ENCODE measurements at places on chromosomes 2 and 18.

DNA sequence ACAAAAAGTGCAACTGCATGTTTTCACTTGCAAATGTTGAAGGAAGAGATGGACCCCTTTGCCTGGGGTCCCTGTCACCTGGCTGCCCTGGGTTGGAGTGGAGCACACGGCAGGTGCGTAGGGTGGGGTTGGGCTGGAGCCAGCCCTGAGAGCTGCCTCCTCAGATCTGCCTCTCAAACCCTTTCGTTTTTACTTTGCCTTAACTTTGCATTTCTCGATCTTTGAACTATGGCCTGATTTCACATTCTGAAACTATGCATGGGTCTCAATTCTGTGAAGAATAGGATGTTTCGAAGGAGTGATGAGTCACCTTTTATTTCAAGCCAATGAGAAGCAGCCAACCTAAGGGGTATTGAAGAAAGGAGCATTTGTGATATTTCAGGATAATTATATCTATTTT is 132.8 kb downstream of the ACOXL start:
- no peak for DNase-seq
- H3K4me3 ChIP-seq, result no peak overlapping the region
- no peaks in the 10 kb centered on the region for H3K4me1 ChIP-seq
- no peaks in the 10 kb centered on the region for H3K36me3 ChIP-seq
- H3K27me3 ChIP-seq, result peaks cover 30% of the 10 kb centered on the region

DNA sequence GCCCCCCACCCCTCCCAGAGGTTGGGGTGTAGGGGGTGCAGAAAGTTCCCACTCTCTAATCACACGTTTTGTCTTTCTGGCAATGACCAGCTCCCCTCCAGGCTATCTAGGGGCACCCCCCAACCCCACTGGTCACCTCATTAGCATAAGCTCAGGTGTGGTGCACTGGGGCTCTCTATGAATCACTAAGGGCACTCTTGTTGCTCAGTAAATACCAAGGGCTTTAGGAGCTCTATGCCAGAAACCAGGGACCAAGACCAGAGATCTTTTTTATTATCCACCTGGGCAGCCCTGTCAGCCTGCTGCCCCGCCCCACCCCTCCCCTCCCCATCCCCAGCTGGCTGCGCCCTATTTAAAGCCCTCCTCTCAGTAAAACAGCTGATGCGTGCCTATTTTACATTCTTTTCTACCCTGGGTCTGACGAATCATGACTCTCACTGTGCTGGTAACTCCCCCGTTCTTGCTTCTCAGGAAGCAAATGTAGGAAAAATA is 24.3 kb downstream of the NCK2 start:
- H3K36me3 ChIP-seq, result no peaks in the 10 kb centered on the region
- H3K4me3 ChIP-seq, result no peak overlapping the region
- no peak for DNase-seq

GRCh38 chr2:150043172-150043500 is 444.3 kb downstream of the RND3 start:
- H3K36me3 ChIP-seq, result no peaks in the 10 kb centered on the region
- no peak for DNase-seq
- H3K27ac ChIP-seq, result no peak overlapping the region
- no peaks in the 10 kb centered on the region for H3K27me3 ChIP-seq

GRCh38 chr2:191692502-191693115 is 14.7 kb downstream of the NABP1 start:
- H3K36me3 ChIP-seq, result no peaks in the 10 kb centered on the region
- no peak overlapping the region for H3K4me3 ChIP-seq
- no peaks in the 10 kb centered on the region for H3K4me1 ChIP-seq

DNA sequence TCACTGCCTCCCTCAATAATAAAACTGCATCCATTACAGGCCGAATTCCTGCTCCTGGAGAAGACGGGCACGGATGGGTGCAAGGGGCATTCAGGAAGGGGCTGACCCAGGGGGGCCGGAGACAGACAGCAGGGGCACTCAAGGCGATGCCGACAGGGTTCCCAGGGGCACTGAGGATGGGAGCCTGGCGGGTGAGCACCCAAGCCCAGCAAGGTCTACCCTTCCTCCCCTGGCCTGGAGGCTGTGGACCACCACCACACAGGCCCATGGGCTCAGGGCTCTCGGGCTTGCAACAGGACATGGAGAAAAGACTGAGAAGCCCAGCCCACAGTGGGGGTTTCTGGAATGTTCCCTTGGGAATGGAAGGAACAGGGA is 104.7 kb upstream of the ODC1 start:
- H3K27me3 ChIP-seq, result no peaks in the 10 kb centered on the region
- peaks cover 28% of the 10 kb centered on the region for H3K4me1 ChIP-seq
- DNase-seq, result no peak
- H3K27ac ChIP-seq, result no peak overlapping the region
- H3K4me3 ChIP-seq, result no peak overlapping the region
- H3K36me3 ChIP-seq, result no peaks in the 10 kb centered on the region

- no peak overlapping the region for H3K27ac ChIP-seq
- H3K36me3 ChIP-seq, result no peaks in the 10 kb centered on the region
- no peak overlapping the region for H3K4me3 ChIP-seq
- H3K27me3 ChIP-seq, result no peaks in the 10 kb centered on the region
Observed at GRCh38 chr2:149924549-149925213, 337.1 kb upstream of the MMADHC start.

DNA sequence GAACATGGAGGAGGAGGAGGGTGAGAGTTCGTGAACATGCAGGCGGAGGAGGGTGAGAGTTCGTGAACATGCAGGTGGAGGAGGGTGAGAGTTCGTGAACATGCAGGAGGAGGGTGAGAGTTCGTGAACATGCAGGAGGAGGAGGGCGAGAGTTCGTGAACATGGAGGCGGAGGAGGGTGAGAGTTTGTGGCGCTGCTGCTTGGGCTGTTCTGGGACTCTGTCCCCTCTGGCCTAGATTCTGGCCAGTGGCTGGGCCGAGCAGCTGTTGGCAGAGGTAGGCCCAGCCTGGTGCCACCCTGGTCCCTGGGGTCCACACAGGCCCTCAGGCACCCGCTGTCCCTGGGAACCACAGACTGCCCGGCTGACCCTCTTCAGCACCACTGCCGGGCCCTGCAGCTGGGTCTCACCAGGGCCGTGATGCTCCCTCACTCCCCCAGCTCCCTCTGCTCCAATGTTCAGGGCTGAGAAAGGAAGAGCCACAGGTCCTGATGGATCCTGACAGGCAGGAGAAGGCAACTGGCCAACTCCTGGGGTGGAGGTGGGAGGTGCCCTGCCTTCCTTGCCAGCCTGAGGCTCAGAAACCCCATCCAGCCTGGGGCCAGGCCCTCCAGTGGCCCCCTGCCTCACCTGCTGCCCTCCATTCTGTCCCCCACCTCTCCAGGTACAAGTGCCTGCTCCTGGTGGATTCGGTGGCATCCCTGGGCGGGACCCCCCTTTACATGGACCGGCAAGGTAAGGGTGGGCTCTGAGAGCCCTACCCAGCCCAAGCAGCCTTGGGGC is 3.9 kb downstream of the AGXT start:
- H3K36me3 ChIP-seq, result no peaks in the 10 kb centered on the region
- H3K27me3 ChIP-seq, result no peaks in the 10 kb centered on the region
- no peaks in the 10 kb centered on the region for H3K4me1 ChIP-seq
- no peak overlapping the region for H3K4me3 ChIP-seq

GRCh38 chr2:127088706-127089105 is 18.2 kb downstream of the BIN1 start:
- peaks cover 25% of the 10 kb centered on the region for H3K4me1 ChIP-seq
- no peaks in the 10 kb centered on the region for H3K36me3 ChIP-seq
- H3K4me3 ChIP-seq, result no peak overlapping the region
- H3K27me3 ChIP-seq, result no peaks in the 10 kb centered on the region

DNA sequence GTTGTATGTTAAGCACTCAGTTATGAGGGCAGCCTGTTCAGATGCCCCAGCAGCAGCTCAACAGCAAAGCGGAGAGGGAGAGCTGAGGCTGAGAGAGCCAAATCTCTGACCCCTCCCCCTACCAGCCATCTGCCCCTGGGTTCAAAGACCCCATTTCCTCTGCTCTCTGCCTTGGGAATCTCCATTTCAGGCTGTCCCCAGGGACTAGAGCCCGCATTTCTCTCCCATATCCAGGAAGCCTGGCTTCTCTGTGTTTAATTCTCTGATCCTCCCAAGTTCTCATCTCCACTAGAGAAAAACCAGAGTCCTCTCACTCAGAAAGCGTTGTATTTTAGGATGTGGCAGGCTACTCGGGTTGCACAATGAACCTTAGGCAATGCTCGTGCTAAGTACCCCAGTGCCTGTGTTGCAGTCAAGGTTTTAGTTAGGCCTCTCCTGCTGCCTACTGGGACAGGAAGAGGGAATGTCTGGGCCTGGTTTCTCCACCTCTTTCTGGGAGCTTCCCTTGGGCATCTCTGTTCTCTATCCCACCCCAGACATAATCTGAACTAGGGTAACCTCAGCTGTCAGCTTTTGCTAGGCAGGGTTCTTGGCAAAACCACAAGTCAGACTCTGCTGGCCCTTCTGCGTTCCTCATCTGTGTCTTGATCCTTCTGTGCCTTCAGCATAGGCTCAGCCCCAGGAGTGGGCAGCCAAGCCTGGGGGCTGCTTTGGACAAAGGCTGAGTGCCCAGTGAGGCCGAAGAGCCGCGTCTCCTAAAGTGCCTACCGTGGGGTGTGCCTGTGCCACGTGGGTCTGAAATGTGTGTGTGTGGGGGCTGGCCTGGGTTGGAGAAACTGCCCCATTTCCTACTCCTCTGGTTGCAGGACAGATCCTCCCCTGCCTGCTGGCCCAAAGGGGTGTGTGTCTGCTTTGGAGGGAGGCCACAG is 96.8 kb downstream of the STPG4 start:
- H3K36me3 ChIP-seq, result peaks cover 6% of the 10 kb centered on the region
- DNase-seq, result peak; percentile 56
- H3K27me3 ChIP-seq, result no peaks in the 10 kb centered on the region
- no peak overlapping the region for H3K27ac ChIP-seq
- no peak overlapping the region for H3K4me3 ChIP-seq

DNA sequence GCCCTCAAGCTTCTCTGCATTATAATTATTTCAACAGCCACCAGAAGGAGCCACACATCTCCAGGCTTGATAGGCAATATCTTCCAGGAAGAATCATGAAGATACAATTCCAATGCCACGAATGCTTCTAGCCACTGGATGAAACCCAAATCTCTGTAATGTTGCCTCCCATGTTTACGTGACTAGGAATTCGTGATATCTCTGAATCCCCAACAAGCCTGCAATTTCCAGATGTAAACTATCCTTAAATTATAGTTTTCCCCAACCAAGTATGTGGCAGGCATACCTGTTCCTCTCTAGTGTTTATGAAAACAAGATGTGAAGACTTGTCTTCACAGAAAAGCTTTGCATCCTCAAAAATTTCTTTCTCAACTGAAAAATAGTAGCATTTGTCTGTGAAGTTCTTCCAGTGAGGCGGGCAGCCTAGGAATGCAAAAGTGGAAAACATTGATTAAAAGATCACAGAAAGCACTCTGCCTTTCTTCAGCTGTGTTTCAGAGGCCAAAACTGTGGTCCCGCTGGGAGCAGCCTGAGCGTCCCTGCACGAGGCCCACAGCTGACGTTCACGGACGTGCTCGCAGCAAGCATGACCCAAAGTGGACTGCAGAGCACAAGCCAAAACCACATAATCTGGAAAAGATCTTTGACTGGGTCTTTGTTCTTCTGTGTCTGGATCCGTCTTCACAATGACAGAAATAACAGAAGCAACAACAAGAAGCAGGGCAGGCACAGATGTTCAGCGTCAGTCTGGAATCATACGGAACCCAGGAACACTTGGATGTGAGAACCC is 65.1 kb upstream of the THOC1 start:
- DNase-seq, result peak; percentile 77
- no peaks in the 10 kb centered on the region for H3K27me3 ChIP-seq
- H3K4me3 ChIP-seq, result no peak overlapping the region
- peaks cover 31% of the 10 kb centered on the region for H3K4me1 ChIP-seq

DNA sequence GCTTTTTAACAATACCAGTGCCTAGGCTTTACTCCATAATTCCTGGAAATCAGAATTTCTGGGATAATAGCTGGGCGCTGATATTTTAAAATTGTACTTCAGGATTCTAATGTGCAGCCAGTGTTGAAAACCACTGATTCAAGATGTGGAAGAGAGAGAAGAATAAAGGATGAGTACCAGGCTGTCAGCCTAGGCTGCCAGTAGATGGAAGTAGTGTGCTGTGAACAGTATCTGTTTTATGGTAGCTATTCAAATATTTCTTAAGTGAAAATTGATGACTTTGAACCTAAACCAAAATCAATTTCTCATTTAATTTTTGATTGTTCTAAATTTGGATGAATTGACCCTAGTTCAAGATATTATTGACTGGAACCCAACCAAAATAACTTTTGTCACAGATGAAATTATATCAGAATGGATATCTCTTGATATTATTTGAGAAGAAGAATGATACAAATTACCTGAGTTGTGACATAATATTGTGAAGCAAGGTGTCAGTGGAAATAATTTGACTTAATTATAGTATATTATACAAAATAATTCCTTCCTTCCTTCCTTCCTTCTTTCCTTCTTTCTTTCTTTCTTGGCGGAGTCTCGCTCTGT is 88.0 kb downstream of the COMMD1 start:
- H3K36me3 ChIP-seq, result no peaks in the 10 kb centered on the region
- DNase-seq, result no peak
- no peaks in the 10 kb centered on the region for H3K27me3 ChIP-seq
- H3K4me3 ChIP-seq, result no peak overlapping the region
- H3K4me1 ChIP-seq, result peaks cover 14% of the 10 kb centered on the region
- no peak overlapping the region for H3K27ac ChIP-seq

DNA sequence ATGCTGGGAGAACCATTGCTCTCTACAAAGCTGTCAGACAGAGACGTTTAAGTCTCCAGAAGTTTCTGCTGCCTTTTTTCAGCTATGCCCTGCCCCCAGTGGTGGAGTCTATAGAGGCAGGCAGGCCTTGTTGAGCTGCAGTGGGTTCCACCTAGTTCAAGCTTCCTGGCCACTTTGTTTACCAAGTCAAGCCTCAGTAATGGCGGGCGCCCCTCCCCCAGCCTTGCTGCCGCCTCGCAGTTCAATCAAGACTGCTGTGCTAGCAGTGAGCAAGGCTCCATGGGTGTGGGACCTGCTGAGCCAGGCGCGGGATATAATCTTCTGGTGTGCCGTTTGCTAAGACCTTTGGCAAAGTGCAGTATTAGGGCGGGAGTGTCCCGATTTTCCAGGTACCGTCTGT is 52.7 kb upstream of the SCYGR2 start:
- no peaks in the 10 kb centered on the region for H3K36me3 ChIP-seq
- no peak overlapping the region for H3K4me3 ChIP-seq
- no peaks in the 10 kb centered on the region for H3K27me3 ChIP-seq
- no peak for DNase-seq
- H3K27ac ChIP-seq, result no peak overlapping the region

DNA sequence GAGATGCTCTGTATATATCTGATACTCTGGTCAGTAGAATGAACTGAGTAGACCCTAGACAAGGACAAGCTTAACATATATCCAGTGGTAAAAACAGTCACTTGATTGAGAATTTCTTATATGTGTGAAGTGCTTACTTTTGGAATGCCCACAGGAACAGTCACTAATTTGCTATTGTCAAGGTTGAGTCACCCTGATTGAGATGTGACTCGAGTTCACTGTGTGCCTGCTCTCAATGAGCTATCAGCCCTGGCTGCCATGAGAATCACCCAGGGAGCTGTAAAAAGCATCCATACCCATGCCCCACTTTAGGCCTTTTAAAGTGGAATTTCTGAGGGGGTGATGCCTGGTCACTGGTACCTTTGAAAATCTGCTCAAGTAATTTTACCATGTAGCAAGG is 283.7 kb downstream of the SUCLG1 start:
- no peak for DNase-seq
- H3K27me3 ChIP-seq, result no peaks in the 10 kb centered on the region
- no peaks in the 10 kb centered on the region for H3K36me3 ChIP-seq
- no peak overlapping the region for H3K27ac ChIP-seq

- H3K4me1 ChIP-seq, result peaks cover 26% of the 10 kb centered on the region
- no peak overlapping the region for H3K4me3 ChIP-seq
- H3K27me3 ChIP-seq, result no peaks in the 10 kb centered on the region
- no peak for DNase-seq
- H3K36me3 ChIP-seq, result no peaks in the 10 kb centered on the region
Observed at GRCh38 chr2:69180227-69180626, 167.2 kb downstream of the ANTXR1 start.
